ENCODE measurements at places on chromosomes 1 and 21.
A peak's percentile ranks its signal among the peaks of the same experiment; 100 is the strongest.

DNA sequence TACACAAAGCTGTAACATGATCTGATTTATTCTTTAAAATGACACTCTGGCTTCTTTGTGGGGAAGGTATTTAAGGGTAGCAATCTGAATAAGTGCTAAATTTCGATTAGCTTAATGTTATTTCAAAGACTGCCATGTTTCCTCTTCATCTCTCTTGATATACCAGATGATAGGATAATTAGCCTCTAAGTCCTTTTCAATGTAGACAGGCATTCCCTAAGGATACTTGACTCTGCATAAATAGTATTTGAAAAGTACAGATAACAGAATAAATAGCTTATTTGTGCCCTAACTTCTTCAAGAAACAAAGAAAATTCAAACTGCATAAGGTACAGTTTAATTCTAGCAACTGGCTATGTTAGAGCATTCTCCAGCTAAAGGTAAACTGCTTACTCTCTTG lies 46.2 kb downstream of the ARHGAP29 start:
- no peak for DNase-seq

GRCh38 chr1:203930342-203930741 lies 68.9 kb downstream of the SNRPE start:
- no peak for DNase-seq

DNA sequence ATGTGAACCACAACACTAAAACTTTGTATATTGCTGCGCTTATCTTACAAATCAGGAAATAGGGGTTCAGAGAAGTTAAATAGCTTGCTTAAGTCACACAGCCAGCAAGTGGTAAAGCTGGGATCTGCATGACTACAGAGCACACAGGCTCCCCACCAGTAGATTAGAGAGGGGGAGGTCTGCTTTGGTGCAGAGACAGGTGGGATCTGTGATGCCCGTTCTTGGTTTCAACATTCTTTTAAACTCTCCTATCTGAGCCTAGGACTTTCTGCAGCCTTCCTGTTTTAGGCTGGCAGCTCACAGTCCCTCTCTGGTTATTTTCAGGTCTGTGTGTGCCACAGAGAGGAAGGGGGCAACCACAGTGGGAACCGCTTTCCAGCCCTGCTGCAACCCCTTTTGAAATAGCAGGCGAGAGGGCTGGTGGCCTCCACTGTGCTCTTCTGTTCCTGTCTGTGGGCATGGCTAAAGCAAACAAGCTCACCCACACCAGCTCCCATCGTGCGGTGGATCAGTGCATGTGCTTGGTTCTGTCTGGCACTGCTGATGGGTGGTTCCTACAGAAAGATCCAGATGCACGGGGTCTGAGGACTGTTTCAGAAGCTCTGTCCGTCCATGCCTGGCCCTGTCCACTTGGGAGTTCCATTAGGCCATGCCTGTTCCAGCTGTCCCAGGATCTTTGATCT lies 1.7 kb upstream of the IL6R start:
- DNase-seq = no peak

DNA sequence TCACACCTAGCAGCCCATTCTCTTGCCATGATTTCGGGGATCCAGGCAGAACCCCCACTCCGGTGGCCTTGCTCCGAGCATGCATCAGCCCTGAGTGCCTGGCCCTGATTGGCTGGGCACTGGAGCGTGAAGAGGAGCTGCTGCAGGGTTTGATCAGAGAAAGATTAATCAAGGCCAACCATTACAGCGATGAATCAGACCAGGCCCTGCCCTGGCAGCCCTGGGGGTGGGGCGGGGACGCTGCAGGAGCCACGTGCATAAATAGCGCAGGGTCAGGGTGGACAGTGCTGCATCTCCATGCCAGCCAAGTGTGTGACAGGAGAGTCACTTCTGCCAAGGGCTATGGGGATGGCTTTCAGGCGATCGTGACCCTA lies 3.4 kb upstream of the FAM131C start:
- no peak for DNase-seq

GRCh38 chr1:186925881-186926669 lies 97.3 kb downstream of the PLA2G4A start:
- DNase-seq = no peak

DNA sequence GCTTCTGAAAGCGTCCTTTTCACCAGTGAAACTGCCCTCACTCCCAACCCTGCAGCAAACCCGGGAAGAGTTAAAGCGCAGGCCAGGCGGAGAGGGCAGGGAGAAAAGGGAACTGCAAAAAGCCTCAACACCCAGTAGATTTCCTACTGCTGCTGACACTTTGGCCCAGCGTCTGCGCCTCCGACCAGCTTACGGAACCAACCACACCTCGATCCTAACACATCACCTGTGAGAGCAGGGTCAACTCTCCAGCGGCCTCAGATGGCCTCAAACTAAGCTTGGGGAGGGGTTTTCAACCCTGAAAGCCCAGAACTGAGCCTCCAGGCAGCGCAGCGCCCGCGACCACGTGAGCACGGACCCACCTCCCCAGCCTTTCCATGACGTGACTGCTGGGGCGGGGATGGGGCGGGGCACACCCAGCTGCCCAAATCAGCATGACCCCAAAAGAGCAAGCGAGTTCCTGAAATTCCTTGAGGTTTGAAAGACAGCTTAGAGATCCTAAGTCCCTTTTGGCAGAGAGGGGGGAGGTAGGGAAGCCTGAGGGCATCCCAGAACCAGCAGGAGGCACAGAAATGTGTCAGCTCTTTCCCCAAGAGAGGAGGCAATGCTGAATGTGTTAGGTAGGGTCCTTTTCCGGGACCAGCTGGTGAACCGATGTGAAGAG lies 59.1 kb downstream of the ITPKB start:
- DNase-seq = peak; percentile 77

- no peak for DNase-seq
These were observed 553 bp downstream of the PTGER3 start for GRCh38 chr1:71046891-71047634.
